ENCODE measurements at places on chromosomes 5 and 9.

- DNase-seq, result no peak
Observed at GRCh38 chr5:113562828-113563400, 49.4 kb downstream of the YTHDC2 start.

GRCh38 chr9:87867391-87867790 lies 15.3 kb upstream of the SPATA31E1 start:
- no peak for DNase-seq

DNA sequence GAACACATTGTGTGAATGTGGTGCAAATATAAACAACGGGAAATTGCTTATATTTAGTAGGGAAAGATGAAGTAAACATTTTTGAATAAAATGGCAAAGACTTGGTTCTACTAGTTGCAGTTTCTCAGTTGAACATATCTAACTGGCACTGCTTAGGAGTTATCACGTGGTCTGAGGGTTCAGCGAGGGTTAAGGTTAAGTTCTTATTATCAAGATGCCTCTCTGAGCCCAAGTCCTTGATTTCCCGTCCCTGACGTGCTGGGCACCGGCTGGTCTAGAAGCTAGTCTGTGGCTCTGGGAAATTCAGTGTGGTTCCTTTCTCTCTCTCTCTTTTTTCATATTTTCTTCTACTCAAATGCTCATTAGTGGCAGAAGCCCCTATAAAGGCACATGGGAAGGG lies 81.6 kb upstream of the PITX1 start:
- no peak for DNase-seq

GRCh38 chr5:117380316-117380715 lies 805.7 kb upstream of the SEMA6A start:
- no peak for DNase-seq

DNA sequence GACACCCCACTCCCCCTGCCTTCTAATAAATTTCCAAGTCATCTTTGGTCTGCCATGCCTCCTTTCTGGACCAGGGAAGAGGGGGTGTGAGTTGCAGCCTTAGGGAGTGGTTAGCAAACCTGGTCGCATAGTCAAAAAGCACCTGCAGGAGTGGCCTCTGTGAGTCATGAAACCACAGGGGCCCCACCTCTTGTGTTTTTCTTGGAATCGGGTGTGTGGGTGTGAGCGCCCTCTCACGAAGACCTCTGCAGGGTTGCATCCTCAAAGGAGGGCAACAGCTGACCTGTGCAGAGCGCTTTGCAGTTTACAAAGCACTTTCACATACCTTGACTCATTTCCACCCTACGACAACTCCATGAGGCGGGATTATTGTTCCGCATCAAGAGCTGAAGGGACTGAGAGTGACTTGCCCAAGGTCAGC lies 36.8 kb upstream of the TEX48 start:
- no peak for DNase-seq

DNA sequence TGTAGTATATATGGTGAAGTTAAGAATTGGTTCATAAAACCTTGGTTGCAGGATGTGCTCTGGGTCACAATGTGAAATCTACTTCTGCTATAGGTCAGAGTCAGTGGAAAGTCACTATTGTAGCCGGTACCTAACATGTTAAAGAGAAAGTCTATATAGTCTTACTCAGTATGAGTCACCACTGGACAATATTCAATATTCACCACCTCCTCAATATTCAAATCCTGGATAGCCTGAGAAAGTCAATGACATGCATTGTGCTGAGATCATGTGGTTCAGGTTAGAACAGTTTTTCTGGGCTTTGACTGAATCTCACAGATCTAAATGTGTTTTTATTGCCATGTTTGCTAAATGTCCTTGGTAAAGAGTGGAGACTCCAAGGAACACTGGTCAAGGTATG lies 108.8 kb downstream of the HMHB1 start:
- no peak for DNase-seq

DNA sequence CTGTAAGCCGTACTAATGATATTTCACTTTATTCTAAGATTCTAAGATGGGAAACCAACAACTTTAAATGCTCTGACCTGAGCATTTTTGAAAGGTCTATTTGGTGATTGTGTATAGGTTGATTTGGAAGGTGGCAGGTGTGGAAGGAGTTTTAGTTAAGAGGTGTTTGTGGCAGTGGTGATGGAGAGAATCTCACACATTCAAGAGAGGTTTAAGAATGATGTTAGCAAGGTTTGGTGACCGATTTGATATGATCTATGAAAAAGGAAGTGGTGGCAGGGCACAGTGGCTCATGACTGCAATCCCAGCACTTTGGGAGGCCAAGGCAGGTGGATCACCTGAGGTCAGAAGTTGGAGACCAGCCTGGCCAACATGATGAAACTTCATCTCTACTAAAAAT lies 319.2 kb upstream of the CD180 start:
- no peak for DNase-seq

- no peak for DNase-seq
Observed at GRCh38 chr5:180389252-180390101, 36.3 kb upstream of the GFPT2 start.

DNA sequence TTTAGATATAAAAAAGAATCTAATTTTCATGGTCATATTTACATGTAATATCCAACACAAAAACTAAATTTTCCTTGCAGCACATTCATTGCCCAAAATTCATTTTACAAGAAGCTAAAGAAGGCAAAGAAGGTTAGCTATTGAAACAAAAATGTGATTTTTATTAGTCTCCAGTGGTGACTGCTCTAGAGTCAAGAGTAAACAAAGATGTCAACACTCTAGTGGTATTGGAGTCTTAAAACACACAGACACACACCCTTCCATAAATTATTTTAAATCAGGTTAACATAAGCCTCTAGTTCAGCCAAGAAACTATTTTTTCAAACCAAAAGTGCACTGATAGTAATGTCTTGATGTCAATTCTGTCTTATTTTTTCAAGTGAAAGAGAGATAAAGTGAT lies 329.2 kb downstream of the ZNF608 start:
- DNase-seq, result no peak

GRCh38 chr5:139966856-139967255 lies 76.2 kb downstream of the NRG2 start:
- no peak for DNase-seq

- no peak for DNase-seq
Observed at GRCh38 chr5:148928141-148928540, 101.7 kb downstream of the ADRB2 start.

- no peak for DNase-seq
Observed at GRCh38 chr9:78238046-78239038, 2.5 kb downstream of the CEP78 start.

GRCh38 chr5:15645381-15646160 lies 145.6 kb downstream of the FBXL7 start:
- DNase-seq, result no peak

DNA sequence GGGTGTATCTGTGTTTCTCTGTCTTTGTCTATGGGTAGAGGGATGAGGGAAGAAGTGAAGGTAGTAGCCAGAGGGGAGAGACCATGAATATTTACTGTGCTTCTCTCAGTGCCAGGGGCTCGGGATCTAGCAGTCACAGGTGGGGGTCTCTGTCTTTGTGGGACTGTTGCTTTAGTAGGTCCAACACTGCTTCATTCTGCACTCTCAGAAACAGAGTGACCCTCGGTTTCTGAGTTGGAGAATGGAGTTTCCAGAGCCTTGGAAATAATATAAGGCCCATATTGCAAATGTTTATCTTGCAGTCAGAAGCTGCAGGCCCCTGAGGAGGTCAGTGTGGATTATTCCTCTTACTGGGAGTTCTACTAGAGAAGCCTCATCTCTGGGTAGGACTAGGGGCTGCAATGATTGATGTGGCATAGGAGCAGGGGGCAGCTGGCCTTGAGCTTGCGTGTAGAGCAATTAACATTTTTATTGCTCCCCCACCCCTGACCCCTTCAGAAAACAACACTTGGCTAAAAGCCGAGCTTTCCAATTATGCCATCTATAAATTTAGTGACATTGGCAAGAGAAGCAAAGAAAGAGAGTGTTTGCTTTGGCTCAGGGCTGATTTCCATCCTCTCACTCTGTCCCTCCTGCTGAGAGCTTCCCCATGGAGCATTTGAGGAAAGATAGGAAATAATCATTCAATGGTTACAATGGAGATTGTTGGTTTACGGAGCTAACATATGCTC lies 55.0 kb upstream of the TRPC7 start:
- no peak for DNase-seq

DNA sequence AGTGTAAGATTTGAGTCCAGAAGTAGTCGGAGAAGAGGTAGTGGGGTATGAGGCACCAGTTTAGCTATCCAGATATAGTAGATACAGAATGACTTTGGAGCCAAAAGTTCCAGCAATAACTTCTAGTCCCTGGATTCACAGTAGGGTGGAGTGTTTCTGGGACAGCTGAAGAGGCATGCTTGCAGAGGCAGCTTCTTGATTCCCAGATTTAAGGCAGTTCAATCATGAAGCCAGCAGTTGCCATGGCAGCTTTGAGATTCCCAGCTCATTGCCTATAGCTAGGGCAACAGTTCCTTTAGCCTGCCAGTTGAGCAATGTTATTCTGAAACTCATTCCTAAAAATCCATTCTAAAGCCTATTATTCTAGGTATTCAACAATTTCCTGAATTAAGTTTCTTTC lies 79.2 kb downstream of the LIX1 start:
- DNase-seq, result no peak

Measured in cortex of kidney (tissue), 1 donor.